ENCODE measurements at places on chromosomes 12 and 14.

GRCh38 chr14:23931721-23932289, 21.8 kb upstream of the DHRS4 start:
- H3K27ac ChIP-seq: no peak overlapping the region
- no peaks in the 10 kb centered on the region for H3K36me3 ChIP-seq
- no peak overlapping the region for H3K4me3 ChIP-seq
- H3K4me1 ChIP-seq: no peaks in the 10 kb centered on the region
- DNase-seq: no peak

DNA sequence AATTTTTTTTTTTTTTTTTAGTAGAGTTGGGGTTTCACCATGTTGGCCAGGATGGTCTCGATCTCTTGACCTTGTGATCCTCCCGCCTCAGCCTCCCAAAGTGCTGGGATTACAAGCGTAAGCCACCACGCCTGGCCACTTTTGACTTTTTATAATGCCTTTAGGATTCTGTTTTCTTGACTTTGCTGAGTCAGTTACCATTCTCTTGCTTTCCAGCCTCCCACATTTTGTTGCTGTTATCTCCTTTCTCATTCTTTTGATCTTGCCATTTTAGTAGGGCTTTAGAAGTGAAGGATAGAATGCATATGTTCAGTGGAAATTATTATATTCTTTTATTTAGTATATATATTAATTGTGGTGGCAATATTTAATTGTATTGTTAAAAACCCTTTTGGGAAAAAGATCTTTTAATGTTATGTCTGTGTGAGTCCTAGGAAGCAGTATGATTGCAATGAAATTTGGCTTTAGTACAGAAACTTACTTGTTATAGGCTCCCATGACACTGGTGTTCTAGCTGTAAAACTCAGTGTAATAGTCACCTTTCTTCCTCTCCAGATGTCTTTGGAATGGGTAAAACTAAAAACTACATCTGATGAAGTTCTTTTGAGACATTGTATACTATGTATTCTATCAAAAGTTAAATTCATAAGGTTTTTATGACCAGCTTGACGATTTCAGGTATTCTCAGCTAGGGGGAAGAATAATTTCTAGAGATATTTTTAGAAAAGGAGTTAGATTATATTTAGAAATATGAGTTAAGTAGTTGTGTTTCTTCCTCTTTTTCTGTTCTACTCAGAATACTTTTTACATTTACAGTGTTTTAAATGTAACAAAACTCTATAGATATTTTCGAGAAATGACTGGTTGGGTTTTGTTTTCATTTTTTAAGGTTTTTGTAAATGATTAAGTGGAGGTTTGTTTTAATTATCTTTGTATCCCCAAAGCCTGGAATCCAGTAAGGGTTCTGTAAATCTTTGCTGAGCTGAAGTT, 74.7 kb downstream of the APAF1 start:
- DNase-seq: no peak
- no peak overlapping the region for H3K27ac ChIP-seq
- H3K36me3 ChIP-seq: peaks cover 25% of the 10 kb centered on the region

GRCh38 chr12:57057067-57057751, 7.3 kb upstream of the MYO1A start:
- no peaks in the 10 kb centered on the region for H3K4me1 ChIP-seq
- H3K27ac ChIP-seq: no peak overlapping the region
- no peak overlapping the region for H3K4me3 ChIP-seq
- H3K27me3 ChIP-seq: no peaks in the 10 kb centered on the region
- no peak for DNase-seq
- H3K36me3 ChIP-seq: peaks cover 9% of the 10 kb centered on the region

GRCh38 chr14:100445436-100446088, 122.4 kb downstream of the SLC25A47 start:
- H3K27me3 ChIP-seq: no peaks in the 10 kb centered on the region
- no peak for DNase-seq
- no peak overlapping the region for H3K27ac ChIP-seq
- no peaks in the 10 kb centered on the region for H3K4me1 ChIP-seq
- H3K4me3 ChIP-seq: no peak overlapping the region
- H3K36me3 ChIP-seq: no peaks in the 10 kb centered on the region

DNA sequence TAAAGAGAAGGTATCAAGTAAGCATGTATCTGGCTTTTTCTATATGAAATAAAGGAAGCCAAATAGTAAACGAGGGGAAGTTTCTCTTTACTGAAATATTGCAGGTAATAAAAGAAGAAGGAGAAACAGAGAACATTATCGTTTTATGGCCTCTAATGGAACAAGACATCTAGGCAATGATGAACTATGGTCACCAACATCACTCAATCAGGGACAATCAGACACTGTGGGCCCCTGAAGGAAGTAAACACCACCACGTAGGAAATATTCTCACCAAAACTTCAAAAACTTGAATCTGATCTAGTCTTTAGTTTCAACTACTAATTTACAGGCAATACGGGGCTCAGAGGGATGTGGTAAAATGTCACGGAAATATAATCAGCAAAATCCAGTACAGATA, 15.9 kb downstream of the HEBP1 start:
- peaks cover 5% of the 10 kb centered on the region for H3K36me3 ChIP-seq
- H3K27ac ChIP-seq: no peak overlapping the region
- H3K4me1 ChIP-seq: no peaks in the 10 kb centered on the region
- no peak overlapping the region for H3K4me3 ChIP-seq

- H3K36me3 ChIP-seq: no peaks in the 10 kb centered on the region
- DNase-seq: no peak
- no peak overlapping the region for H3K4me3 ChIP-seq
- H3K27me3 ChIP-seq: no peaks in the 10 kb centered on the region
- no peak overlapping the region for H3K27ac ChIP-seq
- no peaks in the 10 kb centered on the region for H3K4me1 ChIP-seq
These were observed 447.6 kb upstream of the CCDC196 start for GRCh38 chr14:66038618-66039017.

GRCh38 chr12:19550626-19551025, 111.3 kb downstream of the AEBP2 start:
- no peaks in the 10 kb centered on the region for H3K36me3 ChIP-seq
- no peak overlapping the region for H3K27ac ChIP-seq
- no peak overlapping the region for H3K4me3 ChIP-seq
- H3K27me3 ChIP-seq: no peaks in the 10 kb centered on the region

GRCh38 chr12:100661300-100661951, 87.9 kb downstream of the GAS2L3 start:
- no peaks in the 10 kb centered on the region for H3K4me1 ChIP-seq
- H3K27me3 ChIP-seq: no peaks in the 10 kb centered on the region
- DNase-seq: no peak
- no peak overlapping the region for H3K27ac ChIP-seq
- no peaks in the 10 kb centered on the region for H3K36me3 ChIP-seq

DNA sequence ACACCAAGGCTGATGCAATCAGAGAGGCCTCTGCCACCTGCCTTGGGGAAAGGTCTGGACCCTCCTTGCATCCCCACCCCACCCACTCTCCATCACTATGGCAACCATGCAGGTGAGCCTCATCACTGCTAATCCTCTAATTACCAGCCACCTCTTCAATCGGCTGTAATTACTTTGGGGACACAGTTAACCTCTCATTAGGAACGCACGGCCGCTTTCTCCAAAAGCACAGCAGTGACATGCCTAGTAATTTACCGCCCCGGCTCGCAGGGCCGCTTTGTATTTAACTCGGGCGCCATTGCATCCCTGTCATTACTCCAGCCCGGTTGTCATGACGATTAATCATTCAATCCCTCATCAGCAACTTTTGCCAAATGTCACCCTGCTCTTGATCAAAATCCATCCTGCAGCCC, 36.3 kb upstream of the FAM222A start:
- no peaks in the 10 kb centered on the region for H3K4me1 ChIP-seq
- no peaks in the 10 kb centered on the region for H3K36me3 ChIP-seq
- no peak overlapping the region for H3K27ac ChIP-seq
- no peak overlapping the region for H3K4me3 ChIP-seq

- no peaks in the 10 kb centered on the region for H3K36me3 ChIP-seq
- H3K27me3 ChIP-seq: no peaks in the 10 kb centered on the region
- no peak overlapping the region for H3K27ac ChIP-seq
- H3K4me1 ChIP-seq: peaks cover 17% of the 10 kb centered on the region
- H3K4me3 ChIP-seq: no peak overlapping the region
These were observed 5.2 kb upstream of the HSP90B1 start for GRCh38 chr12:103924761-103925641.

DNA sequence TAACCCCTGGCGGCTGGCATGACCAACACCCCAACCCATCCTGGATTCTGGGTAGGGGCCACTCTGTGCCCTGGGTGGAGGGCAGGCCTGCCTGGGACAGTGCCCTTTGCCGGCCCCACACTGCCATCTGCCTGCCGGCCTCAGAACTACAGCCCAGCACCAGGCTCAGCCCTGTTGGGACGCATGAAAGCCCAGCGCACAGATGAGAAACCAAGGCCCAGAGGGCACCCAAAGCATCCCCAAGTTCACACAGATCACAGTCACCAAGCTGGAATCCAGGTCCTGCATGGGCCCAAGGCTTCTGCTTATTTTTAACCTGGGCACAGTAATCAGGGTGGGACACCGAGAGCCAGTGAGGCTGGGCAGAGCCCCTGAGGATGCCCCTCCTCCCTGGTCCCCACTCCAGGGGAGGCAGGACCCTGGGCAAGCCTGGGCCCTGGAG, 26.2 kb downstream of the RFLNA start:
- no peak overlapping the region for H3K4me3 ChIP-seq
- DNase-seq: peak; percentile 13
- peaks cover 25% of the 10 kb centered on the region for H3K36me3 ChIP-seq
- no peak overlapping the region for H3K27ac ChIP-seq

DNA sequence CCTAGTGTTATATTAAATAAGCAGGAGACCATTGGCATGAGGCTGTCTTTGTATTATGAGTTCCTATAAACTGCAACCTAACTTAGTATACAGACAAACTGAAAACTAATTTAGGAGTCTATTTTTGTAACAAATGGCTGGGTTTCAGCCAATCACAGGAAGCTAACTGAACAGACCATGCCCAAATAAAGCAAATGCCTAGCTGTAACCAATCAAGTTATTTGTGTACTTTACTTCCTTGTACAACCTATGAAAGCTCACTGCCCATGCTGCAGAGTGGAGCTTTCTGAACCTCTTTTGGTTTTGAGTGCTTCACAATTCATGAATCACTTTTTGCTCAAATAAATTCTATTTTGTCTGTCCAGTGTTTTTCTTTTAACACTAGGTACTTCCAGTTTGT, 41.6 kb downstream of the GUCY2C start:
- no peak overlapping the region for H3K27ac ChIP-seq
- no peaks in the 10 kb centered on the region for H3K36me3 ChIP-seq
- no peak overlapping the region for H3K4me3 ChIP-seq
- H3K27me3 ChIP-seq: no peaks in the 10 kb centered on the region
- DNase-seq: no peak

- H3K27me3 ChIP-seq: no peaks in the 10 kb centered on the region
- DNase-seq: no peak
- H3K27ac ChIP-seq: no peak overlapping the region
- H3K36me3 ChIP-seq: no peaks in the 10 kb centered on the region
- H3K4me1 ChIP-seq: no peaks in the 10 kb centered on the region
These were observed 76.1 kb downstream of the TBC1D30 start for GRCh38 chr12:64900540-64900939.

DNA sequence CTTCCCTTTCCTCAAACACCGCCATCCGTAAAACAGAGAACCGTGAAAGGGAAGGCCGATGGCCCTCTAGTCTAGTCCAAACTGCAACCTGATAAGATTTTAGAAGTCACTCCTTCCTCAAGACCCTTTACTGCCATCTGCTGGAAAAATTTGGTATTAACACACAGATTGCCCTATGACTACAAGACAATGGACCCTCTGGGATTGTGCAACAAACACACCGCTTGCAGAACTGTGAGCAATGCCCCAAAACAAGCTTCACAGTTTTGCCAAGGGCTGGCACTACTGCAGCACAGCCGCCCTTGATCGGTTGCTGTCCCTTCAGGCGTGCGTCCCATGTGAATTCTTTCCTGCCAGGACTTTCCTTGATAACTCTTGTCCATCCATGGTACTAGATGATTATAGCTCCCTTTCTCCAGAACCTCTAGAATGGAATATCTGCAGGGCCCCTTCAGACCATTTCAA, 23.1 kb downstream of the LLPH start:
- H3K27ac ChIP-seq: no peak overlapping the region
- DNase-seq: no peak
- H3K36me3 ChIP-seq: no peaks in the 10 kb centered on the region
- H3K4me3 ChIP-seq: no peak overlapping the region

- H3K4me3 ChIP-seq: no peak overlapping the region
- no peaks in the 10 kb centered on the region for H3K4me1 ChIP-seq
- no peak overlapping the region for H3K27ac ChIP-seq
- DNase-seq: no peak
These were observed 354.2 kb upstream of the ATP2B1 start for GRCh38 chr12:90062799-90063198.

GRCh38 chr14:61753631-61754030, 8.6 kb upstream of the SNAPC1 start:
- H3K4me3 ChIP-seq: no peak overlapping the region
- no peaks in the 10 kb centered on the region for H3K4me1 ChIP-seq
- no peaks in the 10 kb centered on the region for H3K36me3 ChIP-seq
- DNase-seq: no peak

DNA sequence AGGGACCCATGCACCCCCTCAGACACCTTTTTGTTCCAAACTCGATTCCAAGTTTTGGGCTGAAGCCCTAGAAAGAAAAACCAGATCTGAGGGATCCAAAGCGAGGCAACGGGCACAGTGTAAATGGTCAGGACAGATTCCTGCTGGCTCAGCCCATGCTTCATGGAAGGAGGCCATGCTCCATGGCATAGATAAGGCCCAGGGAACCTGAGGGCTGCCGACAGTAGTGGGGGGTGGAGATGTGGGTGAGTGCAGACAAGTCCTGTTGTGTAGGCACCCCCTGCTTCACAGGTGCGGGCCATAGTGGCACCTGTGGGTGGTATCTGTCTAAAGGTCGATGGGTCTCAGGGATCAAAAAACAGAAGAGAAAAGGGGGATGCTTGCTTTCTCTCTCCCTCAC, 42.1 kb downstream of the TNFAIP2 start:
- H3K4me3 ChIP-seq: no peak overlapping the region
- no peaks in the 10 kb centered on the region for H3K4me1 ChIP-seq
- no peak overlapping the region for H3K27ac ChIP-seq
- DNase-seq: no peak
- no peaks in the 10 kb centered on the region for H3K36me3 ChIP-seq

DNA sequence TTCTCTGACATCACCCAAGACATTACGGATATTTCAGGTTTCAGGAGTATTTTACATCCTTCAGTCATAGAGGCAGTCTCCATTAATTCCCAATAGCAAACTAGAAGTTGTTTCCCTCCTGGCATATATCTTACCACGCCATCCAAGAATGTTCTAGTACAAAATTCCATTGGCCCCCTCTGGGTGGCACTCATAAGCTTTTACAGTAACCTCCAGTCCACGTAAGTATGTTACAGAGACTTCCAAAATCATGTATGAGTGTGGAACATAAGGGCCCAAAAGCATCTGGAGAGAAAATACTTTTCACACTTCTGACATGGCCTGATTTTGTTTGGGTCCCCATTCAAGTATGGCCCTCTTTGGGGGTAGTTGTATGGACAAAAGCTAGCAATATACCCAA, 58.1 kb upstream of the DHRS4 start:
- no peaks in the 10 kb centered on the region for H3K36me3 ChIP-seq
- DNase-seq: no peak
- no peaks in the 10 kb centered on the region for H3K27me3 ChIP-seq
- H3K27ac ChIP-seq: no peak overlapping the region
- H3K4me1 ChIP-seq: no peaks in the 10 kb centered on the region

Data from effector memory CD4-positive, alpha-beta T cell (primary cell).